ENCODE measurements at places on chromosomes 11 and 22.

GRCh38 chr11:115670538-115671205 is 166.5 kb upstream of the CADM1 start:
- DNase-seq: no peak

- no peak for DNase-seq
These were observed 41.1 kb downstream of the RPS6KA4 start for GRCh38 chr11:64400102-64400501.

DNA sequence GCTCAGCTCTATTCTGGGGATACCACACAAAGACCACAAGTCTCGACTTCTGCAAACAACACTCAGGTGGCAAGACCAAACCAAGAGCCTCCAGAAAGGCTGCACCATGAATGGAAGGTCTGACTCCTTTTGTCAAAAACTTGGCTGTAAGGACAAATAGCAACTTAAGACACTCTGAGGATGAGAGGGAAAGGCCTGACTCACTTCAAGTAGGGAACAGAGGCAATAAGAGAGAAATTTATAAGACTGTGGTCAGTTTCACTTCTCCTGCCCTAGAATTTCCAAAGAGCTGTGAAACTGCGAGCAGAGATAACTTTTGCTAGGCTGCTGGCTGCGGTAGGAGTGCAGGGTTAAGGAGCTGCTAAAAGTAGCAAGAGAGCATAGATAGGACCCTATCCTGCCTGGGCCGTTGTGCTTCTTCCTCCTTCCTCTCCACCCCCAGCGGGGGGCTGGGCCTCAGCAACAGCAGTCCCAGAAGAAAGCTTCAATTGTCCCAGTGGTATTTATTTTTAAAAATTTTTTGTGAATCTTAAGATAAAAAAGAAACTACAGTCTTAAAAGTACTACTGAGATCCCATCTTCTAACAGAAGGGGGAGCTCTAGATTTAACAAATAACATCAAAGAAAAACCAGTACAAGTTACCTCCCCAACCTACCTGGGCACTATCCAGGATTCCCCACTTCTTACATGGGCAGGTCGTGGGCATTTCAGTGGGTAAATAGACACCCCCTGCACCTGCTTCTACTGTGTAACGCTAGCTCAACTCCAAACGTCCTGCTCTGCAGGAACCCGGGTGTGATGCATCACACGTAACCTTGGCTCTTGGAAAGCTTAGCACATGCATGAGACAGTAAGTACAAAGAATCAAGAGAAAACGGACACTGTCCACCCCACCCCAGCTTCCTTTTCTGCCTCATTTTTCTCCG is 66.4 kb downstream of the SGSM3 start:
- peak; percentile 23 for DNase-seq

DNA sequence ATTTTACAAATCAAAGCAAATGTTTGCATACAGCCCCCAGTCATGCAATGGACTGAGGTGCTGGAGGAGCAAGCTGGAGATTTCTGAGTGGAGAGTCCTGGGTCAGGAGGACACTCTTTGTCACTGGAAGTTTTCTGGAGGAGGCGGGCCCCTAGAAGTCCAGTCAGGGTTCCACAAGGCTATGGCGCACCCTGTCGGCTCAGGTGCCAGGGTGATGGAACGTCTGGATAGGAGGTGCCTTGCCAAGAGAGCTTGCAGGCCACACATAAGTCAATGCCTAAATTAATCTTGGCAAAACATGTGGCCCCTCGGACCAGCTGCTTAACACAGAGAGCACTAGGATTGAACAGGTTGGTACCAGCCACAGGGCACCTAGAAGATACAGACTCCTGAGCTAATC is 174.7 kb upstream of the CADM1 start:
- DNase-seq: no peak

DNA sequence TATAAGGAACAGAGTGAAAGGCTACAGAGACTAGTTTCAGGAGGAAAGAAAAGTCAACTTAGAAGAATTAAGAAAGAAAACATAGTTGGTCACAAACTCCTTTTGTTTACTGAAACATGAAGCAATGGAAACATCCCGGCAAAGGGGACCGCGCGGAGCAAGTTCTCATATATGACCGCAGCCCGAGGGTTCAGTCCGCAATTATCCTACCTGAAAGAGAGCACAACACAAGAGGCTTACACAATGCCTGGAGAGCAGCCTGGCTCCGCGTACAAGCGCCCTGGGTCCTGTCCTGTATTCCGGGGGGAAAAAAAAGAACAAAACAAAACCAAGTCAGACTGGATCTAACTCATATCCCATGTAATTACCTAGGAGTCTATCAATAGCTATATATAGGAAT is 12.3 kb downstream of the RBM4B start:
- DNase-seq: no peak

DNA sequence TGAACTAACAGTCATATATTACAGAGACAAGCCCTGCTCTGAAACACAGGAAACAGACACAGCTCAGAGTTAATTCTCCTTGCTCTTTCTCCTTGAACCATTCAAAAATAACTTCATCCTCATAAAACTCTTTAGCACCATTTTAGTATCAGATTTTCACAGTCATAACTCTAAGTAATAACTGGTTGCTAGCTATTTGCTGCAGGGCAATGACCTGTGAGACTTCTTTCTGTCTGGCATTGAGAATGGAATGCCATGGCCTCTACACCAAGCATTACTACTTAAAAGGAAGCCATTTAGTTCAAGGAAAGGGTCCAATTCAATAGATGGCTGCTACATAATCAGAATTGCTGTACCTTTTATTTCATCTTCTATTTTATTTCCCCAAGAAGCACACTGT is 186.6 kb upstream of the CCDC90B start:
- DNase-seq: no peak

DNA sequence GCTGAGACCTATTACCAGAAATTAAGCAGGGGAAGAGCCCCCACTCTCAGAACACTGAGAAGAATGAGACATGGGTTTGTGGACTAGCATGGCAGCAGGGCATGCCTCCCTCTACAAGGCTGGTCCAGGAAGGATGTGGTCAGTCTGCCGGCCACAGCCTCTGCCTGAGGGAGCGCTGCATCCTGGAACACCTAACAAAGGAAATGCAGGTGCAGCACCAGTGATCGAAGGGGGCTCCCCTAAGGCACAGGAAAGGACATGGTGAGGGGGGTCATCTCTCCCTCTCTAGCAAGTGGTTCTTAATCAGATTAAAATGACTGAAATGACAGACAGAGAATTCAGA is 40.6 kb upstream of the ARL14EP start:
- peak; percentile 14 for DNase-seq

DNA sequence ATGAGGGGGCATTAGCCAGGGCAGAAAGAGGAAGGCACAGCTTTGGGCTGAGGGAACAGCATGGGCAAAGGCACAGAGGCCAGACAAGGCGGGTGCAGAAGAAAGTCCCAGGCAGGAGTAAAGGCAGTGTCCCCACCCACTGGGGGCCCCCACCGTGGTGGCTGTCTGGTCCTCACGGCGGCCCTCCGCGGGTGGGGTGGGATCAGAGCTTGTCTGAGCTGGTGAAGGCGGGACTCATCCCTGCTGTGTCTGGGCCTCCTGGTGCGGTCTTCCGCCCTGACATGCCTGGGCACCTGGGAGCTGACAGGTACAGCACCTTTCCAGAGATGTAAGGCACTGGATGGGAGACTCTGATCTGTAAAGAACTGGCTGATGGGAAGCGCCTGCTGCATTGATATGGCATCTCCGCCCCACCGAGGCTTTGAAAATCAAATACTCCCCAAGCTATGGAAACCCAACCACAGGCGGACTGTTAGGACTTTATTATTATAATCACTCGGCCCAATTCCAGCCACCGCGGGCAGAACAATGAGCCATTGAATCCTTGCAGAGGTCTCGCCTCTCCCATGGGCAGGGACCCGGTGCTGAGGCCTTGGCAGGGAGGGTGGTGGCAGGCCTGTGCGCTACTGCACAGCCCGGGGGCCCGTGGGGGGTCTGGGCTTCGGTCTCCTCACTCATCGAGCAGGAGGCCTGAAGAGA is 14.2 kb upstream of the GNB1L start:
- no peak for DNase-seq

GRCh38 chr22:20237480-20238440 is 30.4 kb downstream of the RTN4R start:
- no peak for DNase-seq

- DNase-seq: no peak
These were observed 120.2 kb downstream of the METTL15 start for GRCh38 chr11:28228196-28228895.

GRCh38 chr11:27412192-27412691 is 49.2 kb upstream of the CCDC34 start:
- DNase-seq: no peak

GRCh38 chr22:44363980-44364750 is 51.4 kb upstream of the SHISAL1 start:
- no peak for DNase-seq

DNA sequence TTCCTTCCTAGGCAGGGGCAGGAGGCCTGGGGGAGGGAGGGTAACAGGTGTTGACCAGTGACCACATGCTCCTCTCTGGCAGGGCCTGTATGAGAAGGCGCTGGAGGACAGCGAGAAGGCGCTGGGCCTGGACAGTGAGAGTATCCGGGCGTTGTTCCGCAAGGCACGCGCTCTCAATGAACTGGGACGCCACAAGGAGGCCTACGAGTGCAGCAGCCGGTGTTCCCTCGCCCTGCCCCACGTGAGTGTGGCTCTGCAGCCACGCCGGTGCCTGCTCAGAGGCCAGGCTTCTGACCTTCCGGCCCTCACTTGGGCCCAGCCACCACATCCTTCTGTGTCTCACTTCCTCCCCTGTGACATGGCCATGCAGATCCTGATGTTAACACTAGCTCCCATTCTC is 25.8 kb downstream of the ZC3H7B start:
- no peak for DNase-seq

Data from activated CD4-positive, alpha-beta T cell treated with anti-CD3 and anti-CD28 coated beads, Interleukin-2, amount 50 U/mL, for 48 hours (primary cell).